ENCODE measurements at places on chromosomes 5 and 9.
A peak's percentile ranks its signal among the peaks of the same experiment; 100 is the strongest.

- no peak for DNase-seq
Observed at GRCh38 chr9:131112374-131113154, 12.8 kb upstream of the NUP214 start.

DNA sequence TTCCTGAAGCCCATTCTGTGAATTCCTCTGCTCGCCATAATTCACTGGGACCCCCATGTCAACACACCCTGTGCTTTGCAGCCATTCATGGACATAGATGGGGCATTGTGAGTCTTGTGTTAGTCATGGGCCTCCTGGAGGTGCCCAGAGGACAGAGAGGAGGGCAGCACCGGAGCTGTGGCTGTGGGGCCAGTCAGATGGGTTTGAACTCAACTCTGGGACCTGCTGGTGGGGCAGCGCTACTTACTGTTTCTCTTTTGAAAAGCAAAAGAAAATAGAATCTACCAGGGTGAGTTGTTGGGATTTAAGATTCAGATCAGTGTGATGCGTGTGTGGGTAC is 11.3 kb upstream of the EXOC3 start:
- no peak for DNase-seq

DNA sequence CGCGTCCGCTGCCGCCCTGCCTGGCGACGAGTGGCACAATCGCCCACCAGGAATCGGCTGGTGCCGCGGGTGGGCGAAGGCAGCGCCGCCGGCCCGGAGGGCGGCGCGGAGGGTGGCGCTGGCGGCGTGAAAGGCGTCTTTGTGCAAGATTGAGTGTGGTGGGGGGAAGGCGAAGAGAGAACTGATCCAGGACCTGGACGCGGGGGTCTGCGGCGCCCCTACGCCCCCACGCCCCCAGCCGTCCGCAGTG is 4.6 kb upstream of the RGMB start:
- DNase-seq: no peak

- no peak for DNase-seq
Observed at GRCh38 chr9:115036691-115037090, 81.3 kb downstream of the TNC start.

DNA sequence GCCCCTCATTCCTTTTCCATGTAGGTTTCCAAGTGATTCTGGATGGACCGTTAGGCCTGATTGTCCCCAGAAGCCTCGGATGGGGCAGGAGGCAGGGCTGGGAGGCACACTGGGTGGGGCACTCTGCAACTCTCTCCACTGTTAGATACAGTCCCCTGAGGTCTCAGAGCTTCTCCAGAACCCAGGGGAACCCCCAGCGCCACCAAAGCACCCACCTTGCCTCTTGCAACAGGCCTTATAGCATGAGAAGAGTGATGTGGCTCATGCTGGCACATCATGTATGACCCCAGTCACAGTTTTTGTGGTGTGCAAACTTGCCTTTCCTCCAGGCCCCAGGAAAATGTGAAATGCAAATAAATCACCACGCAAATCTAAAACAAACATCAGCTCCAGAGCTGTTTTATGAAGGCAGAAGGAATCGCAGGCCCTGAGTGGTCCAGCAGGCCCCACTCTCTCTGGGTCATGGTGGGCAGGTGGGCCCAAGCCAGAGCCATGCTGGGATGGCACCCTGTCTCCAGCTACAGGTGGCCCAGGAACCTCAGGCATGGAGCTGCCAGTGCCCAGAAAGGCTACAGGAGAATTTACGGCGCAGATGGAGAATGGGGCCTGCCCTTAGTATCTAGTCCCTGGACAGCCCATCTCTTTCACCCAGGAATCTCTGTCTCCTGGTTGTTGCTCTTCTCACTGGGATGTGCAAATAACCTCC is 36.3 kb upstream of the CDKN2AIPNL start:
- no peak for DNase-seq

- DNase-seq: peak; percentile 78
Observed at GRCh38 chr9:124652615-124653393, 118.3 kb downstream of the NR6A1 start.

DNA sequence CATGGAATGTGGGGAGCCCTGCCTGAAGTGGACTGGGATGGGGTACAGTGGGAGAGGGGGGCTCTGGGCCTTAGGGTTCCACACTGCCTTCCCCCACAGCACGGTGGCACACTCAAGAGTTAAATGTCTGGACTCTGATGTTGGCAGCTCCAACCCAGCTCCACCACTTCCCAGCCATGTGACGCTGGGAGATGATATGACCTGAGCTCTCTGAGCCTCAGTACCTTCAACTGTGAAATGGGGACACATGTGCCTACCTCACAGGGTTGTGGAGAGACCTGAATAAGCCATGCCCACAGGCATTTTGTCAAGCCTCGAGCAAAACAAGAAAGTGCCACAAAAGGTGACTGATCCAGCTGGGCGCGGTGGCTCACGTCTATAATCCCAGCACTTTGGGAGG is 3.4 kb upstream of the PDGFRB start:
- DNase-seq: no peak

DNA sequence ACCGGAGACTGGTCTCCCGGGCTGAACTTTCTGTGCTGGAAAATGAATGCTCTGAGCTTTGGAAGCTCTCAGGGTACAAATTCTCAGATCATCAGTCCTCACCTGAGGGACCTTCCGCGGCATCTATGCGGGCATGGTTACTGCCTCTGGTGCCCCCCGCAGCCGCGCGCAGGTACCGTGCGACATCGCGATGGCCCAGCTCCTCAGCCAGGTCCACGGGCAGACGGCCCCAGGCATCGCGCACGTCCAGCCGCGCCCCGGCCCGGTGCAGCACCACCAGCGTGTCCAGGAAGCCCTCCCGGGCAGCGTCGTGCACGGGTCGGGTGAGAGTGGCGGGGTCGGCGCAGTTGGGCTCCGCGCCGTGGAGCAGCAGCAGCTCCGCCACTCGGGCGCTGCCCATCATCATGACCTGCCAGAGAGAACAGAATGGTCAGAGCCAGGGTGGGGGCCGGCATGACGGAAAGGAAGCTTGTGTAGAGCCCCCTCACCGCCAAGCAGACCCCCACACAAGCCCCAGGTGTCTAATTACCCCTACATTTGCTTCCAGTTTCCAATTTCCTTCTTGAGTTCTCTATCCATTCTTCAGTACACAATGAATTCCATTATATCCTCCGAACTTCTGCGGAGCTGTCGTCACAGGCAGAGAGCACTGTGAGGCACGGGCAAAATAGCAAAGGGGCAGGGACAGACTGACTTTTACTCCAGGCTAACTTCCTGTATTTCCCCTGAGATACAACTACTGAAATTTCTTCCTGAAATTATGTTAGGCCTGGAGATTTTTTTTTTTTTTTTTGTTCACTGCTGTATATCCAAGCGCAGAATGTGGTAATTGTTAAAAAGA is 23.2 kb downstream of the CDKN2A start:
- no peak for DNase-seq

- no peak for DNase-seq
Observed at GRCh38 chr5:101435768-101436167, 532.7 kb upstream of the ST8SIA4 start.

- DNase-seq: no peak
Observed at GRCh38 chr9:126623314-126623666, 9.6 kb downstream of the LMX1B start.

DNA sequence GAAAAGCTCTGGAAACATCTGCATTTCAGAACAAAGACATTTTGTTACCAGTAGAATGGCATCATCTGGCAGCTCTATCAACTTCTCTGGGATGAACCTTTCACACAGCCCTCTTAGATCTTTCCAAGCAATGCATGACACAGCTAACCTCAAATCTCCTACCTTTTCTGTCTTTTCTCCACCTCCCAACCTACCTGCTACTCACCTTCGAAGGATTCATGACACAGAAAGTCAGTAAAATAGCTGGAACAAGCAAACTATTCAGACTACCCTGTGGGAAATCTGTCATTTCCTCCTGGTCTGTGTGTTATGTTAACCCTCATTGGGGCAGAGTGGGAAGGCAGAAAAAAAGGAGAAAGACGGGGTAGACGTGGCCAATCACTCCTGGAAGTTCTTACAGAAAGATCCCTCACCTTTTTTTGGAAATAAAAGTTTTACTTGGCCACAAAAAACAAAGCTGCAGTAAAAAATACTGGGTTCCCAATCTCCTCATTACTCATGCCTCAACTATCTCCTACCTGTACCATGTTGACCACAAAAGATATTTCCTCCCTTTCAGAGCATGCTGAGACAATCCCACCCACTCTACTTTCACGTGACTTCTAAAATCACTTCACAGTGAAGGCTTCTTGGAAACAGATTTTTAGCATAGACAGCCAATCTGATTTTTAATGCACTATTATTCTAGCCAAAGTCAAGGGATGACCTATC is 362.1 kb upstream of the RFX3 start:
- no peak for DNase-seq

DNA sequence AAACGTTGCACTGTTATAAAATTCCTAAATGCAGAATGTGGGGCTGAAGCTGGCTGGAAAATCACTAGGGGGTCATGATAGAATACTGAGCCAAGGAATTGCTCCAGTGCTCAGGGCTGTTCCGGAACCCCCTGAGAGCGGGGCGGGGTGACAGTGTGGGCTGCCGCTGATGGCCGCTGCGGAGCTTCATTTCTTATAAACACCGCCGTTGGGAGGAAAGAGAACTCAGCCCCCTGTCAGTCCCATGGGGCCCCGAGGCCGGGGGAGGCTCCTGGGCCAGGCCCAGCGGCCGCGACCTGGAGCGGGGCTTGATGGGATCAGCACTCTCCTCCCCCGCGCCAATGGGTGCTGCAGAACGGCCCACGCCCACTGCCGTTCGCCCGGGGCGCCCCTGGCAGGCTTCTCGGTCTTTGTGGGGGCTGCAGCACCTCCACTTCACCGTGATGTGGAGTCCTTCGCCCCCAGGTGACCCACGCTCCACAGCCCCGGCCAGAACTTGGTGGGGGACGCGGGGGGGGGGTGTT is 5.2 kb upstream of the IRF1 start:
- peak; percentile 61 for DNase-seq

GRCh38 chr5:102277144-102277543 is 18.9 kb downstream of the SLCO4C1 start:
- no peak for DNase-seq

DNA sequence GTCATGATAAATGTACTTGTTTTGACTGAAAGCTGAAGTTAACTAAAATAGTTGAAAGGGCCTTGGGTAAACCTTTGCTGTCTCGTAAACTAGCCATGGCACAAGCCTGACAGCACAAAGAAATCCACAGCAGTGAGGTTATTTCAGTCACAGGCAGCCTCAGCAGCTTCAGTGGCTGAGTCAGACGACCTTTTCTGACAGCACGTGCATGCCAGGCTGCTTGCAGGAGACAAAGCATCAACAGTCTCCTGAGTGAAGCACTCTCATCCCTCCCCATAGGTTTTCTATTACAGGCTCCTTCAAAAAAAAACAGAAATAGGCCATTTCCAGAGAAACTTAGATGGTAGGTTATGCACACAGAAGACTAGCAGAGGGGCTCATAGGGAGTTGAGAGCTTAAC is 34.6 kb downstream of the OXCT1 start:
- DNase-seq: peak; percentile 51

GRCh38 chr9:131676431-131676972 is 63.4 kb downstream of the RAPGEF1 start:
- no peak for DNase-seq

DNA sequence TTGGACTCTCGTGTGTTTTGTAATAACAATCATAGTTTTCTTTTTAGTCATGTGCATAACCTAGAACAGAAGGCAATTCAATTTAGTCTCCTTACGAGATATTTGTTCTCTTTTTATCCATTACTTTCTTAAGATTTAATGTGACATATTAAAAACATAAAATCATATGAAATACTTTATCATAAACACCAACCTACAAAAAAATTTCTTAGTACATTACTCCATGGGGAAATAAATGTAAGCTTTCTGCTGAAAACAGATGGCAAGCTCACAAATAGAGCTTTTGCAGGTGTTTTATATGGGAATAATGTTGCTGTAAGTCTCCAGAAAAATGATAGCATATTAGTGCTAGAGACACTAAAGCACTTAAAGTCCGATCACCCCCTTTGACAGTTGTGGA is 1035.2 kb upstream of the ARRDC3 start:
- no peak for DNase-seq

GRCh38 chr9:7653262-7653661 is 146.3 kb downstream of the DMAC1 start:
- DNase-seq: no peak

DNA sequence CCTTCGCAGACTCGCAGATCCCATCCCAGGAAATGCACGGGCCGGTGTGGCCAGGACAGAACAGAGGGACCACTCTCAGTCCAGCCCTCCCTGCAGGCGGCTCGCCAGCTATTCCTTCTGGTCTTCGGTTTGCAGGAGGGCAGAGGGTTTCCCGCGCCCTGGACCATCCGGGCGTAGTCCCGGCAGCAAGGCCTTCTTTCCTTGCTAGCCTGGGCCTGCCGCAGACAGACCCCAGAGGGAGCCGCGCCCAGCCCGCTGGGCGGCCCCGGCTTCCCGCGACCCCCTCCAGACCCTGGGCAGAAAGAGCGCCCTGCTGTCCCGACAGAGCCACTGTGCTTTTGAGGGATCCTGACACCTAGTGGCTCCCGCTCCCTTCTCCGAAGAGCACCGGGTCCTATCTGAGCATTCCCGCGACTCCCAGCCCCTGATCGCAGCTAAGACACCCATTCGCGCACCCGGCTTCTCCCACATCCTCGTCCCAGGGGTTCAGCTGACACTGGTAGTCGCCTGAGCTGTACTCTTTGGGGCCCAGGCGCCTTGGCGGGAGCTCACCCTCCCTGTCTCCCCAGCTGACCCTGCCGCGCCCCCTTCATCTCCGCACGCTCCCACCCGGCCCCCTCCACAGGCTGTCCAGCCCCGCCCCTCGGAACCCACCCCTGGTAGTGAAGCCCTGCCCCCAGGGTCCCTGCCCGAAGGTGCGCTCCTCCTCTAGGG is 1.1 kb downstream of the CFAP90 start:
- DNase-seq: no peak

DNA sequence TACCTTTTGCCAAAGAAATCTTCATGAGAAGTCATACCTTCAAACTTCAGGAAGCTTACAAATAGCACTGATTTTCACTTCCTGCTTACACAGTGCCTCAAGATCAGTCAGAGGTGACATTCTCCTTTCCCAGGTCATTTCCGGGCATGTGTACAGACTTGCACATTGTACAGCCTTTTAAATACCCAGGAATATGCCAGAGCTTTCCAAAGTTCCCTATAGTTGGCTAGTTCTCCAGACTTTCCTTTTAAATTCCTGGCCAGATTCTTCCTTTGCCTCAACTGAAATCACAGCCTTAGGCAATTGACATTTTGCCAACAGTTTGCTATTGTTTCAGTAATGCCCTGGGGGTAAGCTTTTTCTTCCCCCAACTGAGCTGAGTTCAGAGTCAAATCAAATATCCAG is 47.2 kb downstream of the RFX3 start:
- no peak for DNase-seq

Data from fibroblast of skin of left quadriceps (primary cell).